ENCODE measurements at places on chromosomes 13 and 19.

DNA sequence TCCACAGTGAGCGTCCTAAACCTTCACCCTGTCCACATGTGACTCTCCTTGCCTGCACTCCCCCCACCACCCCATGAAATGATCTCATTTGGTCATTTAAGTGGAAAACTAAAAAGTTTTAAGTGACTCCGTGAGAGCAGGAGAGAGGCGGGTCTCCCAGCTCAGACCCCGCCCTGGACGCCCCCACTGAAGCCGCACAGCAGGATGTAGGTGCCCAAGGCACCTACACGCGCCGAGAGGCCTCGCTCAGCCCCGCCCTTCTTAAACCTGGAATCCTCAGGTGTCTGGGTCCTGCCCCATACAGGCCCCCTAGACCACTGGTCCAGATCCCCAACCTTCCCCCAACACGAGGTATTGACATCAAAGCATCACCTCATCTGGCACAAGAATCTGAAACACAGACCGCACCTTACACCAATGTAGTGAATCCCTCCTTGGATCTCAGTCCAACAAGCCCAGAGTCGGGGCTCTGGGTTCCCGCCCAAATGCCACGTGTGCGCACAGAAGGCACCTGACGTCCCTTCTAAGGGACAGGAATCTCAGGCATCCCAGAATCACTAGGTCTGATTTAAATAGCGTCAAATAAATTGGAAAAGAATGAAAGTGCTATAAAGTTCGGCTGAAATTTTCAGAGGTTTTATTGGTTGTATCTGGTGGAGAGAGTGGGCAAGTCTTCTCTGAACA is 3.5 kb downstream of the IGFL1 start:
- no peak for DNase-seq

DNA sequence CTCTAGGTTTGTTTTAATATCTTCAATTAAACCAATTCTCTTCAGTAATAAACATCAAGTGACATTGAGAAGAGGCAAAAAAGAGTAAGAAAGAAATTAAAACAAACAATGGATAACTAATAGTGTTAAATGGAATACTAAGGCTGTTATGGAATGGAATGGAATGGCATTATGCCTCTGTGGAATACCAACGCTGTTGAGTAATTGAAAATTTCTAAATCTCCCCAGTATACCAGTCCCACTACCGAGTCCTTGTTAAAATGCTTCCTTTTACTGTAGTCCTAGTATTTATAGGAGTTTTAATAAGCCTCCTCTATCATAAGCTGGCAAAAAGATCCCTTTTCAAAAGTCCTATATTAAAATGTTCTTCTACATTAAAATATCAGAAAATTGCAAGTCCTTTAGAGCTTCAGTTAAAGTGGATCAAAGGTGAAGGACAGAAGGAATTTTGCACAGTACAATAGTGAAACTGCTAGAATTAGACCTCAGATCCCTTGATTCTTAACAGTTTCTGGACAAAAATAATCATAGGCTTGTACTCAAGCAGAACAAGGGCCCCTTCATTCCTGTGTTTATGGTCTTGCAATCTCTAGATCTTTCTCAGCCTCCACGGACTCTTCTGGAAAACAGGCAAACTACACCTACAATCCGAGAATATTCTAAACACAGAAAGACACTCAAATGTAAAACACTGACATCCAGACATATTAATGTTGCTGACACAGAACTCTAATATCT is 128.2 kb downstream of the PCDH9 start:
- DNase-seq = no peak

DNA sequence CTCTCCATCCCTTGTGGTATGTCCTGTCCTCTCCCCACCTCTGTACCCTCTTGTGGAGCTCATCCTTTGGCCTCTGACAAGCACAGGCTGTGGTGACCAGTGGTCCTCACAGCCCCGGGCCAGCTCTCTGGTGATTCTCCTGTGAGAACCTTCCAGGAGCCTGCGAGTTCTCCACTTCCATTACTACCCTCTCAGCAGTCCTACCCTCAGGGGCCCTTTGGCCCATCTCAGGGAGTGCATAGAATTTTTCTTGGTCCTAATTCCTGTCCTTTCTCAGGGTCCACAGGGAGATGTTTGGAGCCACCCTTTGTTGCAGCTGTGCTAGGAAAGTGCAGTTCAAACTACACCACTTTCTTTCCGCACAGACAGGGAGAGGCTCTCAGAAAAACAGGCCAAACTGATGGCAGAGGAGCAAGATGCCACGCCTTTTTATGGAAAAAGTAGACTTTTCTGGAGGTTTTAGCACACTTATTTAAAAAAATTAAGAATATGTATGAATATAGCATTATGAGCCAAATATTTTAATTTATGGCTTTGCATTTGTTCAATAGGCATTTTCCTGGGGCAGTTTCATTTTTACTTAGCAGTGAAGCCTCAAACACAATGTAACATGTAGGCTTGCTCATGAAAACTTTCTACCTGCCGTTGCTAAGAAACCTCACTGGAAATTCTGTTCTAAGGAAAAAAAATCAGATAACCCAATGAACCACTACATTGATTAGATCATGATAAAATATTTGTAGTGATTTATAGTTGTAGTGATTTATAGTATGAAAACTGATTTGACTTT is 92.0 kb downstream of the GPR12 start:
- DNase-seq = no peak

GRCh38 chr19:38021352-38021751 is 114.3 kb downstream of the SIPA1L3 start:
- no peak for DNase-seq

GRCh38 chr13:29452773-29453616 is 142.5 kb downstream of the SLC7A1 start:
- DNase-seq = no peak
